ENCODE measurements at places on chromosomes 6 and 20.

GRCh38 chr20:47506850-47507249 is 5.2 kb downstream of the NCOA3 start:
- DNase-seq, result no peak

DNA sequence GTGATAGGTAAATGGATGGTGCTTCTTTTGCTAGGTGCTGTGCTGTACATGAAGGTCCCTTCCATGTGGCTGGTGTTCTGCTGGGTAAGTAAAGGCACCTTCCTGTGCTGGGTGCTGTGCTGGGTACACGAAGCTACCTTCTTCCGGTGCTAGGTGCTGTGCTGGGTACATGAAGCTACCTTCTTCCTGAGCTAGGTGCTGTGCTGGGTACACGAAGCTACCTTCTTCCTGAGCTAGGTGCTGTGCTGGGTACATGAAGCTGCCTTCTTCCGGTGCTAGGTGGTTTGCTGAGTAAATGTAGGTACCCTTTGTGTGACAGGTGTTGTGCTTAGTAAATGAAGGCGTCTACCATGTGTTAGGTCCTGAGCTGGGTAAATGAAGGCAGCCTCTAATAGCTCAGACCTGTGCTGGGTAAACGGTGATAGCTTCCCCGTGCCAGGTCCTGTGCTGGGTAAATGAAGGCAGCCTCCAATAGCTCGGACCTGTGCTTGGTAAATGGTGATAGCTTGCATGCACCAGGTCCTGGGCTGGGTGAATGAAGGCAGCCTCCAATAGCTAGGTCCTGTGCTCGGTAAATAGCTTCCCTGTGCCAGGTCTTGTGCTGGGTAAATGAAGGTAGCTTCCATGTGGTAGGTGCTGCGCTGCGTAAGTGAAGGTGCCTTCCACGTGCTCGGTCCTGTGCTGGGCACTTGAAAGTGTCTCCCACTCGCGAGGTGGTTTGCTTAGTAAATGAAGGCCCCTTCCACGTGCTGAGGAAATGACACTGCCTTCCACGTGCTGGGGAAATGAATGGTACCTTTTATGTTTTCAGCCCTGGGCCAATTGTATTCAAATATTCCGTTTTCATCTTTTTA is 115.5 kb downstream of the ERMARD start:
- DNase-seq, result no peak

GRCh38 chr6:167500961-167501360 is 176.1 kb downstream of the TTLL2 start:
- DNase-seq, result no peak

- DNase-seq, result no peak
These were observed 162.7 kb downstream of the ANKRD60 start for GRCh38 chr20:58065508-58066361.

- no peak for DNase-seq
These were observed 13.3 kb downstream of the ELOVL5 start for GRCh38 chr6:53335224-53335994.

DNA sequence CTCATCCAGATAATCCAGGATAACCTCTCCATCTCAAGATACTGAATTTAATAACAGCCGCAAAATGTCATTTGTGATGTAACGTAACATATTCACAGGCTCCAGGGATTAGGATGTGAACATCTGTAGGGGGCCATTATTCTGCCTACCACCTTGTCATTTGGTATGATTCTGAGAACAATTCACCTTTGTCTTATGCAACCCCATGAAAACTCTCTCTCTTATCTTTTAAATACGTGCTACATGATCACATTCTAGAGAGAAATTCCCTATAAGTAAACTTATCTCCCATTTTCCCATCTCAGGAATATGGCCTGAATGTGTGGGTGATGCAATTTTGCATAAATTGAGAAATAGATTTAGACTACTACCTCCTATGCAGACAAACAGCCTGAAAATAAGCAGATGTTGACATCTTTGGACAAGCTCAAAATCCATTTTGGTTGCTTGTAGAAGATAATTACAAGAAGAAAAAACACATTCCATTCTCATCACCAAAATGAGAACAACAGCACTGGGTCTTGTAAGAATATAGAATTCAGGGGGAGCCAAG is 255.4 kb upstream of the STXBP5 start:
- no peak for DNase-seq

DNA sequence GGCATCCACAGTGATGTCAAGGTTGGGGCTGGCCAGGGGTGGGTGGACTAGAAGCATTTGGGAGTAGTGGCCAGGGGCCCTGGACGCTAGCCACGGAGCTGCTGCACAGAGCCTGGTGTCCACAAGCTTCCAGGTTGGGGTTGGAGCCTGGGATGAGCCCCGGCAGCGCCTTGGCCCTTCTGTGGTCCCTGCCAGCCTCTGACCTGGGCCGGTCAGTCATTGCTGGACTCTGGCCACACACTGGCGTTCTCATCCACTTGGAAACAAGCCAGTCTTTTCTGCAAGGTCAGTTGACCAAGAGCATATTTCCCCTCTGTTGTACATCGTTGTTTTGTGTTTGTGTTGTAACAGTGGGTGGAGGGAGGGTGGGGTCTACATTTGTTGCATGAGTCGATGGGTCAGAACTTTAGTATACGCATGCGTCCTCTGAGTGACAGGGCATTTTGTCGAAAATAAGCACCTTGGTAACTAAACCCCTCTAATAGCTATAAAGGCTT is 8.4 kb downstream of the PSMA7 start:
- no peak for DNase-seq

DNA sequence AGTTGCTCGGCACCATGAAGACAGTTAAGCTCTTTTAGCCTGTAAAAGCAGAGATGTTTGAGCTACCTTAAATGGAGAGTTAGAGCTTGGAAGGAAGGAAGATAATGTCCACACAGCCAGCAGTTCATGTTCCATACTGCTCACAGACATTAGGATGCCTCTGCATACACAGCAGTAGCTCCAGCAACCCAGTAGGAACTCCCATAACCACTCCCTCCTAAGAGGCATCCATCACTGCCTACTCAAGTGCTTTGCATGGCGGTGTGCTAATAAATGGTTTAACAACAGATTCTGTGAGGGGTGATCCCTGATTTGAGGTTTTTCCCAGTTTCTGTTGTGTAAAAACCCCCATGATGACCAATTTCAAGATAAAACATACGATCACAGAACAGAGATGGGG is 286.4 kb downstream of the HACE1 start:
- DNase-seq, result no peak

- DNase-seq, result no peak
These were observed 41.1 kb downstream of the EPM2A start for GRCh38 chr6:145694083-145694737.

DNA sequence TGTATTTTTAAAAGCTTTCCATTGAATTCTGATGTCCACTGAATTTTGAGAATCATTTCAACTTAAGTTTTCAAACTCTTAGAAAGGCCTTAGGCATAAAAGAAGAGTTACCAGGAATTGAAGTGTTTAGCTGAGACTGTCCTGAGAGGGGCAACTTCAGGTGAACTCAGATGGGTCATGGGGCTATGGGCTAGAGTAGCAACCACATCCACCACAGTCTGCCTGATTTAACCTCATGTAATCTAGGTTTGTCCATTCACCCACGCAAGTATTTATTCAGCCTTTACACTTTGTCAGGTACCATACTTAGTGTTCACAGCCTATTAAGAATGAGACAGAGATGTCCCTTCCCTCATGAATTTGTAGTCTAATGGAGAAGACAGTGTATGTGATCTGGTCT is 501.0 kb downstream of the KIF16B start:
- no peak for DNase-seq

- no peak for DNase-seq
These were observed 89.3 kb downstream of the MRPL14 start for GRCh38 chr6:44037847-44038542.

GRCh38 chr20:44081476-44081875 is 105.5 kb downstream of the JPH2 start:
- no peak for DNase-seq

DNA sequence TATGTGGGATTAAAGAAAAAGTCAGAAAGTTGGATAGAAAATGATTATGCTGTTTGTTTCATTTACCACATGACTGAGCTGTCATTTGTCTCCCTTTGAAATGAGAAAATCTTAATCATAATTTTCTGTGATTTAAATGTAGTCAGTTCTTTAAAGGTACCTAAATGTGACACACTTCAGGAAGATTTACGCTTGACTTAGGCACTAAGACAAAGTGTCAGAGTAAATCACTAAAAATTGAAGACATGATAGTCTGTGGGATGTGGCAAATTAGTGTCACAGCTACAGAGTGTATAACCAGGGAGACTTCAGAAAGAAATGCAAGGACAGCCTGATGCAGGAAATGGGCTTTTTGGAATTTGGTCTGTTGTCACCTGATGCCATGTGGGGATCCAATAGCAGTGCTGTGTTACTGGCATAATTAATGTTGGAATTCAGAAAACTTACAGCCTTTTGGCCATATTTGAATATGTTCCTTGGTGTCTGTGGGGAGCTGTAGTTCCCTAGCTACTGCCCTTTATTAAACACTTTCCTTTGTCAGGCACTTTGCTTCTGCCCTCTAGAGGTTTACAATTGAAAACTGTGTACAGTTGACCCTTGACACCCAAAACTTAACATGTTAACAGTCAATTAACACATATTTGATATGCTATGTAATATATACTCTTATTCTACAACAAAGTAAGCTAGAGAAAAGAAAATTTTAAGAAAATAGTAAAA is 493.8 kb downstream of the UTRN start:
- DNase-seq, result no peak

DNA sequence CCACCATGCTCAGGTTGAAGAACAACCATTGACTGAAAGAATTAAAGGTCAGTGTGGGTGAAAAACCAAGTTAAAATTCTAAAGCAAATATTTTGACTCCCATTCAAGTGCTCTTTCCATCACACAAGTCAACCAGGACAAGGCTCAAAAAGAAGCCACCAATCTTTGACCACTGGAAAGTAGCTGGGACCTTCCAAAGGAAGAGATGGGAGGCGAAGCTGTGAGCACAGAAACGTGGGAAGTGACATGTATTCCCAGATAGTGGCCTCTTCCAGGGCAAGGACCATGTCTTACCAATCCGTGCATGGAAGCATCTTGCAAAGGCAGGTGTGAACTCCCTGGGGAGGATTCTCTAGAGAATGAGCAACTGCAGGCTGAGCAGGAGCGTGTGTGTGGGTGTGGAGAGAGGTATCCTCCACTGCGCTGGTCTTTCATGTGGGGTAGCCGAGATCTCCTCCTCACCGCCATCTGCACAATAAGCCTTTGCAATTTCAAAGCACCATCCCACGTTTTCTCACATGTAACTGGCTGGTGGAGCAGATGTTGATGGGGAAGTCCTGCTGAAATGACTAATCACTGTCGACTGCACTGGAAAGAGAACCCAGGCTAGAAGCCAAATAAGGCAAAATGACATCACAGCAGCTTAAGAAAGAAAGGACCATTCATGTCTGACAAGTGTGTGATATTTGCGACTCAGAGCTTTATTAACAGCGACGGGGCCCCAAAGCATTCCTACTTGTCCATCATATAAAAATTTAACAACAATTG is 189.4 kb upstream of the RREB1 start:
- DNase-seq, result no peak

DNA sequence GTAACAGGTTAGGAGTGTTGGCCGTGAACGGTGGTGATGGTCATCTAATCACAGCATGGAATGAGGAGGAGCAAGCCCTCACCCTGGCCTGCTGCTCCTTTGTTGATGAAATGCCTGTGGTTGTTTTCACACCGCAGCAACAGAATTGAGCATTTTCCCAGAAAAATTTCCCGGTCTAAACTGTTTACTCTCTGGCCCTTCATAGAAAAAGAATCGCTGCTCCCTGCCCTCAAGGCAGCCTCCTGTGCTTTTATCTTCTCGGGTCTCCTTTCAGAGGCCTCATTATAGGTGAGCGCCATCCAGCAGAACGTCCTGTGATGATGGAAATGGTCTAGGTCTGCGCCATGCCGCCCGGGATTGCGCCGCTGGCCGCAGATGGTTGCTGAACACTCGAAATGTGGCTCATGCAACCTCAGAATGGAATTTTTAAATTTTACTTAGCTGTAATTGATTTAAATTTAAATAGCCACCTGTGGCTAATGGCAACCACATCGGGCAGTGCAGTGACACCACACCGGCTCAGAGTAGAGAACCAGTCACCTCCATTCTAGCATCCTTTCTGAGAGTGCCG is 30.2 kb downstream of the PHACTR3 start:
- DNase-seq, result no peak

- peak; percentile 72 for DNase-seq
These were observed 10.7 kb downstream of the TUBB start for GRCh38 chr6:30730601-30731435.

GRCh38 chr20:23926944-23927872 is 47.7 kb upstream of the CST5 start:
- no peak for DNase-seq

DNA sequence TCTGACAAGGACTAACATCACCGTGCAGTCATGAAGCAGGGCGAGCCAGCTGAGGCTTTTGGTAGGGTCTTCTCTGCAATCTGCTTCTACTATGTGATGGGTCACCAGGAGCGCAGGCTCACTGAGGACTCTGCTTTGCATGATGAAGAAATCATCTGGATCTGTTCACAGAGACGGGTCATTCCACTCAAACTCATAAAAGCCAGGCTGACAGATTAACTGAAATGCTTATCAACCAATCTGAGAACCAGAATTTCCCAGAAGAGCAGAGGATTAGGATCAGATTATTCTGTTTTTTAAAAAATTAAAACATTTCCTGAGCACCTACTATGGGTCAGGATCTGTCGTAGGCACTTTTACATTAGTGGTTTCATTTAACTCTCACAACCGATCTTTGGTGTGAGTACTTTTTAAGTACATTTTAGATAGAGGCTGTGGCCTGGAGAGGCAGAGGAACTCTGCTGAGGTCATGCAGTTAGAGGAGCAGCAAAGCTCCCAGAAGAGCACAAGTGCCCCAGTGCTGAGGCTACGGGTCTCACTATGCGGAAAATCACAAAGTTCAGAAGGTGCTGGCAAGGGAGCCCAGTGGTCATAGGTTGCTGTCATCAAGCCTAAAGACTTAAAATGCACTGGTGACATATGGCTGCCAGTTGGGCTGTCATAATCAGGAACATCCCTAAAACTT is 109.1 kb downstream of the BACH2 start:
- peak; percentile 33 for DNase-seq

GRCh38 chr6:116682334-116682712 is 1.3 kb downstream of the KPNA5 start:
- no peak for DNase-seq
